ENCODE measurements at places on chromosomes 1 and 21.

DNA sequence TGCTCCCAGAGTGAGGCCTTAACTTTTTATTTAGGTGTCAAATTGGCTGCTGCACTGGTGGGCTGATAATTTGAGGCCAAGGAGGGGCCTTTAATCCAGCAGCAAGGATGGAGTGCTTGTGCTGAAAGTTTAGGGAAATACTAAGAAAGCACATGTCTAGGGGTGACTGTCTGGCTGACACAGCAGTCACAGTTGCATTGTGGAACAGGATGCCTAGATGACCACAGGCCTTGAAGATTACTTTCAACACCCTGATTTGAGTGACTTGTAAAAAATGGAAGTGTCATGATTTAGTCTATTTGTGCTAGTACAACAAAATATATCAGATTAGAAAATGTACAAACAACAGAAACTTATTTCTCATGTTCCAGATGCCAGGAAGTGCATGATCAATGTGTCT is 57.7 kb downstream of the ZNF697 start:
- no peak for DNase-seq

DNA sequence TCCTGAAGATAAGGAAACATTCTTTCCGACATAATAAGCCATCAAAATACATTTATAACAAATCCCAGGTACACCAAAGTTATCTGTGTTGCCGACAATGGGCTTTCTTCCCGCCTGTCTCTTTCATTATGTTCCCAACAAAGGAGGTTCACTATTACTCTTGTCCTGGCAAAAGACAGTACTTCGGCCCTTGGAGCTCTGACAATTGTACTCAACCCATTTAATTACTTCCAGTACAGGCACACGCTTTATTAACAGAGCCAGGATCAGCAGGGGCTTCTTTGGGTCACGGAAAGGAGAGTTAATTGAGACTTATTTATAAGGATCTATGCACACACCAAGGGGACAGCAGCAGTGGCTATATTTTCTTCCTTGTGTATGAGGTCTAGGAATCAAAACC is 46.6 kb upstream of the DUSP10 start:
- DNase-seq: no peak

GRCh38 chr1:172394141-172394751 is 26.2 kb upstream of the C1orf105 start:
- peak; percentile 63 for DNase-seq

GRCh38 chr1:2891923-2892448 is 90.5 kb upstream of the TTC34 start:
- DNase-seq: no peak

DNA sequence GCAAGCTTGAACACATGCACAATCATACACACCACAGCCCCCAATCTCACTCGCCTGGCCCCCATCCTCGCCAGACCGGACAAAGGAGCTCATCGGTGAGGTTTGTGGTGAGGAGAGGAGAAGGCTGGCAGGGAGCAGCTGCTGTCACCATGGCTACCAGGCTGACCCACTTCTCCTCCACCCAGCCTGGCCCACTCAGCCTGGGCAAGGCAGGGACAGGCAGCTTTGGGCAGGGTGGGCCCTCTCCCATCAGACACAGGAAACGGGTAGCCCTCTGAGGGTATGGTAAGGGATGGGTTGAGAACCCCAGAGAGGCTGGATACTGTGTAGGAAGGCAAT is 15.9 kb downstream of the RIMS3 start:
- DNase-seq: no peak

DNA sequence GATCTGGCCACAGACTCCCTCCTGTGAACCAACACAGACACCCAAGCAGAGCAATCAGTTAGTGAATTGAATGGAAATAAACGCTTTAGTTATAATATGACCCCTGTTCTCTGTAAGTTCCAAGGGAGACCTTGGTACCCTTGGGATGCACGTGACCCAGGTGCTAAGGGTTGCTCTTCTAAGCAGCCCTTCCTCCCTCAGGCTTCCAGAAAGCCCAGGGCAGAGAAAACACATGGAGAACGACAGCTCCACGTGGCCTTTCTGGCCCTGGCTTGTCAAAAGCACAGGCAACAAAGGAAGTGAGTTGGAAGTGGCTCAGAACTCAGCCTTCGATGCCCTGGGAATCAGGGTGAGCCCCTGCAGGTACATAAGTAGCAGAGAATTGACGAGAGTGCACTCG is 57.4 kb downstream of the LACTBL1 start:
- no peak for DNase-seq

GRCh38 chr1:240058049-240058448 is 33.6 kb upstream of the FMN2 start:
- DNase-seq: no peak

GRCh38 chr1:234748066-234748465 is 138.1 kb upstream of the IRF2BP2 start:
- DNase-seq: no peak

DNA sequence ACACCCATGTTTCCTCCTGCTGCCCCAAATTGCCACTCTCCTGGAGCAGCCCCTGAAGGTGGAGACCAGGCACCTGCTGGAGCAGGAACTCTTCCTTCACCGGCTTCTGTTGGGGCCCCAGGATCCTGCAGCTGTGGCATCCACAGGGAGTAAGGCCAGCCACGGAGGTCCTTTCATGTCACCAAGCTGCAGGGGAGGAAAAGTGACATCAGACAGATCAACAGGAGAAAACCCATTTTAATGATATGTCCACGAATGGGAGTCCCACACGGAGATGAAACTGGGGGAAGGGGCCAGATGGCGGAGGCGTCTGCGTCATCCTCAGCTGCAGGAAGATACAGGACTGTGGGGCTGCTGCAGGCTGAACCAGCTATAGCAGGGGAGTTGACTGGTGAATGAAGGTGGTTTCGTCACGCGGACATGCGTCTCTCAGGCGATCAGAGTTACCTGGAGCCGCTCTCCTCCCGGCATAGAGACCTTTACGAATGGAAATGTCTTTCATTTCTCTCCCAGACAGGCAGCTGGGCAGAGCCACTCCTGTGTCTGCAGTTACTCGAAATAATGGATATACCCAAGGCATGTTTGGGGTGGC is 9.9 kb downstream of the TP73 start:
- no peak for DNase-seq

DNA sequence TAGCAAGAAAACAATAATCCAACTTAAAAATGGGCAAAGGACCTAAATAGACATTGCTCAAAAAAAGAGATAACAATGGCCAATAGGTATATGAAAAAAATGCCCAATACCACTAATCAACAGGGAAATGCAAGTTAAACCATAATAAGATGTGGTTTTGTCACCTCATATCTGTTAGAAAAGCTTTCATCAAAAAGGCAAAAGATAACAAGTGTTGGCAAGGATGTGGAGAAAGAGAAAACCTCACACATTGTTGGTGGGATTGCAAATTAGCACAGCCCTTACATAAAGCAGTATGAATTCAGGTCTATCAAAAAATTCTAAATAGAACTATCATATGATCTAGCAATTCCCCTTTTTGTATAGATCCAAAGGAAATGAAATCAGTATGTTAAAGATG is 387.2 kb upstream of the DUSP10 start:
- no peak for DNase-seq

- no peak for DNase-seq
These were observed 501.4 kb upstream of the USP24 start for GRCh38 chr1:55716610-55717009.

- peak; percentile 81 for DNase-seq
These were observed at the start of gene JAK1 for GRCh38 chr1:64966158-64966971. TSS of gene JAK1 (minus strand) at chr1:64966549. CDS start at chr1:64886264, 80,285 bp downstream.

DNA sequence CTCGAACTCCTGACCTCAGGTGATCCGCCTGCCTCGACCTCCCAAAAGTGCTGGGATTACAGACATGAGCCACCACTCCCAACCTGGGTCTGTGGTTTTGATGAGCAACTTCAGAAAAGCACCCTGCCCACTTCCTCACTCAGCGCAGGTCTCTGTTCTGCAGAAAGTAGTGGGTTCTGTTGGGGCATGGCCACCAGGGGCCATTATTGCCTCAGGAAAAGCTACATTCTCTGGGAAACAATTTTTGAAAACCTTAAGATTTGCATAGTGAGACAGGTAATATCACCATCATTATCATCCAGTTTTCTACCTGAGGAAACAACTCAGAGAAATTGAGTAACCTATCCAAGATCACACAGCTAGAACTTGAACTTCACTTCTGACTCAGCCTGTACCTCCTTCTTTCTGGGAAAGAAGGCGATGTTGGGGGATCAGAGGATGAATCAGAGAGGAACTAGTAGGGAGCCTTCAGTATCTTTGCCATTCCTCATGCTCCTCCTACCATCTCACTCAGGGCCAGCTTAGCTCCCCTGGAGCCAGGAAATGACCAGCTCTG is 7.1 kb upstream of the NES start:
- DNase-seq: no peak

DNA sequence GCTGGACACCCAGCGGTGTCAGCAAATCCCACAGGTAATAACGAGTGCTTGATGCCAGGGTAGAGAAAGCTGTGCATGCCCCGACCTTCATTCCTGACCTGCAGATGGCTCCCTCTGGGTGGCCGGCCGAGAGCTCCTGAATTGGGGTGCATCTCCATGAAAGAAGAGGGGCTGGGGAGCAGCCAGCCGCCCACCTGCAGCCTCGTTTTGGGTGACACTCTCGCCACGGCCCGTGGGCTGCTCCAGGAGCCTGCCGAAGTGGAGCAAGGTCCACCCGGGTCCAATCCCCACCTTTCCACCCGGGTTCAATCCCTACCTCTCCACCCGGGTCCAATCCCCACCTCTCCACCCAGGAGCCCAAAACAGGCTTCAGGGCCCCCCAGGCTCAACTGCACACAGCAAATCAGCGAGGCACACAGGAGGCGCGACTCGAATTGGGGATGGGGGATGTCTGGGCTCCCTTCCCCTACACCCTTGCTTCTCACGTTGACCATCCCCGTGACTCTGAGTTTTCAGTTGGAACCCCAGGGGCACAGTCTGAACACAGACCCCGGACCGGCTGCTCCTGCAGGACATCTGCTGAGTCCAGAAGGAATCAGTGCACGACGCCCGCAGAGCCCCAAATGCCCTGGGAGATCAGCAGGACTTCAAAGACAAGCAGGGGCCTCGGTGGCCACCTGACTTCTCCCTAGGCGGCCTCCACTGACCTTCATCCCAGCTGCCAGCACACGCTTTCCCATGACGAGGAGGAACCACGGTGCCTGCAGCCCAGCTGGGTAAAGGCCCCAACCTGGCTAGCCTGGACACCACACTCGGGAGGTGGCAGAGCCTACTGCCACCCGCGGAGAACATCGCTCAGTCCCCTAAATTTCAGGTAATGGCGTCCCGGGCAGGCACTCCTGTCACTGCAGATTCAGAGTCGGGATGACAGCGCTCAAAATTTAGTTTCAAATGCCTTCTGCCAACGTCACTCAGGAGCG is 159.0 kb downstream of the NPHP4 start:
- DNase-seq: no peak

- DNase-seq: no peak
These were observed 3.4 kb downstream of the DDX59 start for GRCh38 chr1:200666309-200666708.

DNA sequence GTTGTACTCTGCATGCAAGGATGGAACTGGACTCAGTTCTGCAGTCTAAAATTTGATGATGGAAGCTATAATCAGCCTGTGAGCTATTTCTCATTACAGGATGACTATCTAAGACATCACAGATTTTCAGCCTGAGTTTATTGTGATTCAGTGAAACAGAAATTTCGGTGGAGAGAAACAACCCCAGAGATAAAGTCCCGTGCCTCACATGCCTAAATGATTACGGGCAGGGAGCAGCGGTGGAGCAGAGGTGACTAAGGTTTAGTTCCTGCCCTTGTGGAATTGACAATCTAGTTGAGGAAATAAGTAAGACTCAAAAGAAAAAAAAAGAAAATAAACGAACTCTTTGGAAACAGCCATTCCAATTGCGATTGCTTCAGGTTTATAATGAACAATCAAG is 96.9 kb downstream of the GRIK3 start:
- DNase-seq: no peak

GRCh38 chr1:234710936-234711724 is 101.2 kb upstream of the IRF2BP2 start:
- DNase-seq: no peak

DNA sequence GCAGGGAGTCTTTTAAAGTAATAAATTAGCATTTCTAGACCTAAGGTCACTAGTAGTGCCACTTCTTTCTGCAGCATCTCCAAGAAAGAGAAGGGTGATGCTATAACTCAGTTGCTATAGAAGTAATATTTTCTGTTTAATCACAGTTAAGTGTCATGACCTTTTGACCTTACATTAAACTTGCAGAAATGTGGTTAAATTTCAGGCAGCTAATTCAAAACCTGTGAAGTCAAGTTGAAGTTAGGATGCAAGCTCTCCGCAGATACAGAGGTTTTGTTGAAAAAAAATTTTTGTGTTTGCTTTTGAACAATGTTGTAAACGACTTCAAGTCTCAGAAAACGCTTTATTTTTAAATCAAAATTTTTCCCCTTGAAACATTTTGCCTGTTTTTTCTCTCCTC is 193.9 kb downstream of the NFIA start:
- DNase-seq: no peak

- no peak for DNase-seq
These were observed 42.4 kb downstream of the C1orf87 start for GRCh38 chr1:60031146-60031545.

- DNase-seq: peak; percentile 93
These were observed 11.4 kb downstream of the UBASH3A start for GRCh38 chr21:42414928-42415769.

- DNase-seq: peak; percentile 53
These were observed 40.0 kb upstream of the MAGOH start for GRCh38 chr1:53278298-53278725.

DNA sequence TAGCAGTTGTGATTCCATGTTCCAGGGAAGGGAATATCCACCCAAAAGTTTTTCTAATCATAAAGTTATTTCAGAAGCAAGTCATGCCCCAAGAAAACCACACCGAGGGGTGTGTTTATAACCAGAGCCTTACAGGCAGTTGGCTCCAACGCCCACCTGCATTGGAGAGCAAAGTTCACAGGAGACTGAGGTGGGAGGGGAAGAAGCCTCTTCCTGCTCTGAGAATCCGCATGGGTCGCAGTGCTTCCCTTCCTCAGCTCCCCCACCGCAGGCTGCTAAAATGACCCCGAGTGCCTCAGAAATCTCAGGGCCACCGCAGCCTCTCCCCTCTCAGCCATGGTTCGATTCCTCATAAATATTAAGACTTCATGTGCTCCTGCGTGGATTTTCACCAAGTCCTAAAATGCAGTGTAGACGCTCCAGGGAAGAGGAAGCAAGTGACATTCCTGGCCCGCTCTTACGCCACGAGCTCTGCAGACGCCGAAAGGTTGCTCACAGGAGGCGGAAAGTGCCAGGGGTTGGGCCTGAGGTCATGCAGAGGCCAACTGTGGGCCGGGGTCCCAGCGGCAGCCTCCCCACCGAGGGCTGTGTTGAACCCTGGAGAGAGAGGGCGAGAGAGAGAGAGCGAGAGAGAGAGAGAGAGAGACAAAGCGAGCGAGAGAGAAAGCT is 13.4 kb upstream of the SPSB1 start:
- no peak for DNase-seq

GRCh38 chr1:33039840-33040239 is 3.2 kb upstream of the AK2 start:
- DNase-seq: no peak

GRCh38 chr21:31172328-31172727 is 134.1 kb upstream of the KRTAP19-8 start:
- DNase-seq: no peak
